RPMI7951 (cell line): ENCODE measurements at places on chromosomes 2 and 18. TPM values are rescaled to one million over a fixed set of nuclear protein-coding genes. Genes with fewer than 3 reads are reported as not detected.
A peak's percentile ranks its signal among the peaks of the same experiment; 100 is the strongest.

DNA sequence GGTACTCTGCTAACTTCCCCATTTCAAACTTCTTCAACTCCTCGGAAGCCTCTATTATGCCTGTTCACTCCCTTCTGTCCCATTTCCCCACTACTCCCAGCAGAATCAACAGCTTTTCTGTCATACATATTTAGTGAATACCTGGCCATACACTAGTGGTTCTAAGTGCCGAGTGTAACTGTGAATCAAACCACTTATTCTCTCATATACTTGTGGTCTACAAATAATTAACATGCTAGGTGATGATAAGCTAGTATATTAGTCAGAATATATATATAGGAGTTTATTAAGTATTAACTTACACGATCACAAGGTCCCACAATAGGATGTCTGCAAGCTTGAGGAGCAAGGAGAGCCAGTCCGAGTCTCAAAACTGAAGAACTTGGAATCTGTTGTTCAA lies 150.7 kb downstream of the CCDC102B start:
- no peak for DNase-seq

GRCh38 chr18:47558110-47558750 lies 306.8 kb upstream of the SKOR2 start:
- DNase-seq, result no peak

DNA sequence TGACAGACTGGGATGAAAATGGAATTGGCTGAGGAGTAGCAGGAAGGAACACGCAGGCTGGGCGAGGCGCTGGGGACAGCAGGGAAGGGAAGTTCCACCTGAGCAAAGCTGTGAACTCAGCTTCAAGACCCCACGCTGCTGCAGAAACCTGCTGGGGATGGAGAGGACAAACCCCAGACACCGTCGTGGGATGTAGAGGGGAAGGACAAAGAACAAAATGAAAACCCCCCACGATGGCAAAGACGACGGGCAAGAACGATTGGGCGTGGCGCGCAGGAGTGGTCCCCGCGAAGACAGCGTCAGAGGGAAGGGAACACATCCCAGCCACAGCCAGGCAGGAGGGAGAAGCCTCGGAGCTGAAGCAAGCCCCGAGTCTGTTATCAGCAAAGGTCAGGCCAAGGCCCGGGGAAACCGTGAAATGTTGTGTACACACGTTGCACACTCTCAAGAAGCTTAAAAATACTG lies 222.9 kb downstream of the NDUFA10 start:
- no peak for DNase-seq

- DNase-seq, result no peak
Observed at GRCh38 chr18:11566236-11566965, 43.0 kb upstream of the SLC35G4 start.

- no peak for DNase-seq
Observed at GRCh38 chr2:76749858-76750257, 772.3 kb downstream of the LRRTM4 start.

DNA sequence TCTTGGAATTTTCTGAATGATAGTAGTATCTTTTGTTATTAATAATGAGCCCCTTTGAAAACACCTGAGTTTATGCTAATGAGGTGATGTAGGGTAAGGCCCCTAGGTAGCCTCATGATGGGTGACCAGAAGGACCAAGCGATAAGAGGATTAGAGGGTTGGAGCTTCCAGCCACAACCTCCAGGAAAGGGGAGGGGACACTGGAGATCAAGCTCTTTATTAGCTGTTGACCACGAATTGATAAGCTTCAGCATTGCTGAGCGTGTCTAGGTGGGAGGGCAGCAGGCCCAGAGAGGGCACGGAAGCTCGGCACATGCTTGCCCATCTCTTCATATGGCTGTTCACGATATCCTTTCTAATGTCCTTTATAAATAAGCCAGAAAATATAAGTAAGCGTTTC lies 39.0 kb downstream of the KIAA2012 start:
- no peak for DNase-seq

- DNase-seq, result no peak
Observed at GRCh38 chr2:168697668-168698121, 104.7 kb upstream of the NOSTRIN start.

DNA sequence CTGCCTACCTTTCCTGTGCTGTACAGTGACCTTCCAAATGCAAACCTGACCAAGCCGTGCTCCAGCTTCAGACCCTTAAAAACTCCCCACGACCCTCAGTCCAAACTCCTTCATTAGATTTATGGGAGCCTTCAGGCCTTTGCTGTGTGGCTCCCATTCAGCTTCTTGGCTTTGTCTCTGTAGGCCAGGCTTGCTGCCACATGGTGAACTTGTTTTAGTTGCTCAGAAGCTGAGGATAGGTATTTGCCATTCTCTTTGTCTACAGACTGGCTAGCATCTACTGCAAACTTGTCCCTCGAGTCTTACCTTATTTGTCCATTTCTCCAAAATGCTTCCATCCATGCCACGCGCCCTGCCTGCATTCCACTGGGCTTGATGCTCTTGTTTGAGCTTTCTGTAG lies 49.1 kb downstream of the SOX11 start:
- no peak for DNase-seq

- DNase-seq, result no peak
Observed at GRCh38 chr2:146986161-146986560, 858.7 kb upstream of the ACVR2A start.

GRCh38 chr2:207240649-207241048 lies 74.9 kb upstream of the KLF7 start:
- DNase-seq, result peak; percentile 49

GRCh38 chr2:32402091-32402490 lies 45.3 kb downstream of the BIRC6 start:
- DNase-seq, result no peak

GRCh38 chr2:173584676-173585458 lies 230.2 kb downstream of the CDCA7 start:
- DNase-seq, result peak; percentile 53

GRCh38 chr2:133130548-133131246 lies 437.6 kb downstream of the NCKAP5 start:
- DNase-seq, result peak; percentile 33

DNA sequence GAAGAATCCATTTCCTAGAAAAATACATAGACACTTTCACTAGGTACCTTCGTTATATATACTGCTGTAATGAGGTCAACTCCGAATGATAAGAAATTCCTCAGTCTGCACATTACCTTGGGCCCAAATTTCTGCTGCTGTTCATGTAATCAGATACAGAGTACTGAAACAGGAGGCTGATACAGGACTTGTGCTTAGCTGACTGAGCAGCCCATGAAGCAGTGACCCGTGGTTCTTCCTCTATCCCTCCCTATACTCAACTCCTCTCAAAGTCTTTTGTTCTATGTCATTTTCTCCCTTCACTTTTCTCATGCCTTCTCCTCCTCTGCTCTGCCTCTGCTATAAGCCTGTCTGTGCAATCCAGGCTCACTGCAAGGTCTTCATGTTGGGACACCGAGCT lies 57.5 kb upstream of the ST8SIA5 start:
- DNase-seq, result no peak

DNA sequence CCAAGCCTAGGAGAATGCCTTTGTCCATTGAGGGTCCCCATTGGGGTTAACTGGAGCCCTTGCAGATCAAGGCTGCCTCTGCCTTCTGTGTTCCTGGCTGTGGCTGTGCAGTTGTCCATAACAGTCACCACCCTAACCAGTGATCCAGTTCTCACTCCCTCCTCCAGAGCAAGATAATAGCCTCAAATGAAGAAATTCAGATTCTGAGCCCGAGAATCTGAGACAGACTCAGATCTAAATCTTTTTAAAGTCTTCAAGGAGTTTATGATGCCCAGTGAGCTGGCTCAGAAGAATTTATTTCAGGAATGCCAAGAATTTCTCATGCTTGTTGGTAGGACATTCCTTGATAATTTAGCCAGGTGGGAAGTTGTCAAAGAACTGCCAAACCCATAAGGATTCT lies 44.3 kb upstream of the RAB6C start:
- peak; percentile 22 for DNase-seq

DNA sequence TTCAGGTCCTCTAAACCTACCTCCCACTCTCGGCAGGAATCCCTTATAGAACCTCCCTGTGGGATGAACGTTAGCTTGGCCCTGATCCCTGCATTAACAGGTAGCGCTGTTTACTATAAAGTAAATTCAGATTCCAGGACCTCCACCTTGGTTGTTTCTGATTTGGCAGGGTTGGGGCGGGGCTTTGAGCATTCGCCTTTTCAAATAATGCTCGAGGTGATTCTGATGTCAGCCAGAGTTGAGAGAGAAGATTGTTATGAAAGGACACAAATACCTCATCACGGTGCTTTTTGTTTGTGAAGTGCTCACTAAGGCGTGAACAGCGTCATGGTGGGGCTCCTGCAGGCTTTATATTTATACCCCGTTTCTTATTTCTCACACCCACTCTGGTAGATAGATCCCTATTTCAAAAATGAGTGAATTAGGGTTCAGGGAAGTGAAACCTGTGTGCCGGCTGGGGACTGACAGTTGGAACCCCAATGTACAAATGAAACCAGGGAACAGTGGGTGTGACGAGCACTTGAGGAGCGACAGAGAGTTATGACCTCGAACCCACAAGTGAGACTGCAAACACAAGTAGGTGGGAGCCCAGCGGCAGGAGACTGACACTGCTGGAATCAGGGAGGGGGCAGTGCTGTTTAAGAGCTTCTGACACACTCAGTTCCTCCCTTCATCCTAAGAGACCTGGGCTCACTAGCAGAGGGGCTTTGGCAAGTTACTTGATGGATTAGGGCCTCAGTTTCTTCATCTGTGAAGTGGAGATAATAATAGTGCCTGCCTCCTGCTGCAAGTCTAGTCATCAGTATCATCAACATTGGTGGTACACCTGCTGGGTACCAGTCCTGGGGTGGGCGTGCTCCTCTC lies 14.2 kb upstream of the CXCR4 start:
- DNase-seq, result no peak

DNA sequence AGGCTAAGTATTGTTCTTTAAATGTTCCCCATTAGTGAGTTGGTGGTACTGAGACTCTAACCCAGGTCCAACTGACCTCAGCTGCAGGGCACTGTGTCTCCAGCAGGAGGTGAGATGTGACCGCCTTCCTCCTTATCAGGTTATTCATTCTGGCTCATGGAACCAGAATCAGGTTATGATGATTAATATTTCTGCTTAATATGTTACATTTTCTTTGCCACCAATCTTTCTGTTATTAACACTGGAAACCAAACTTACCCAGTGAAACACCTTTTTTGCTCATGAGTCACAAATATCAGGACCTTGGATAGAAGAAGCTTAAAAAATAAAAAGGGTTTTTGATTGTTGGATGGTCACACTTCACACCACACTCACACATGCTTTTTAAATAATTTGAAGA lies 85.4 kb downstream of the DPP4 start:
- no peak for DNase-seq

GRCh38 chr2:150425121-150425955 lies 62.1 kb downstream of the RND3 start:
- DNase-seq, result no peak

DNA sequence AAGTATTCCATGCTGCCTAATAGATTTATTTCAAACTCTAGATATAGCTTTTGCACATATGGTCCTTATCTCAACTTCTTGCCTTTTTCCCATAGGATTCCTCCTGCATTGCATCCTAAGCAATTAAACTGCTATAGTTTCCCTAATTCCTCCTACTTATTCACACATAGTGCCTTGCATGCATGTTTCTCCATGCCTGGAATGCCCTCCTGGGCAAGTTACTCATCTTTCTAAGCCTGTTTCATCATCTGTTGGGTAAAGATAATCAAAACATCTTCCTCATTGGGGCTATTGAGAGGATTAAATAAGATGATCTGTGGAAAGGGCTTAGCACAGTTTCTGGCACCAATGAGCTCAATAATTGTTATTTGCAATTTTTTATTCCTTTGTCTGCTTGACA lies 726.5 kb downstream of the SLC4A3 start:
- DNase-seq, result no peak

DNA sequence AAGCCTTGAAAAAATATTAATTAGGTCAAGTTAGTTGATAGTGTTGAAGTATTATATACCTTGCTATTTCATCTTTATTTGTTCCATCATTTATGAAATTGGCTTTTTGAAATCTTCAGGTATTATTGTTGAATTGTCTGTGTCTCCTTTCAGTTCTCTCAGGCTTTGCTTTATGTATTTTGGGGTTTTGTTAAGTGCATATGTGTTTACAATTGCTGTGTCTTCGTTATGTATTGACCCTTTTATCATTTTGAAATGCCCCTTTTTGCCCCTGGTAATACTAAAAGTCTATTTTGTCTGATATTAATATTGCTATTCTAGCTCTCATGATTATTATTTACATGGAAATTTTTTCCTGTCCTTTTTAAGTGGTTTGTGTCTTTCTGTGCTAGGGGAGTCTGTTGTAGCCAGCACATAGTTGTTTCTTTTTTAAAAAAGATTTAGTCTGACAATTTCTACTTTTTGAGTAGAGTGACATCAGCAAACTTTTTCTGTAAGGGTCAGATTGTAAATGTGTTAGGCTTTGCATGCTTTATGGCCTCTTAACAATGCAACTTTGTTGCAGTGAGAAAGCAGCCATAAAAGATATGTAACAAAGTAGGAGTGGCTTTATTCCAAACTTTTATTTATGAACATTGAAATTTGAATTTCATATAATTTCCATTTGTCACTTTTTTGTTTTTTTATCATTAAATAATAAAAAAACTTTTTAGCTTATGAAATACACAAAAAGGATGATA lies 19.9 kb downstream of the SOCS6 start:
- no peak for DNase-seq

DNA sequence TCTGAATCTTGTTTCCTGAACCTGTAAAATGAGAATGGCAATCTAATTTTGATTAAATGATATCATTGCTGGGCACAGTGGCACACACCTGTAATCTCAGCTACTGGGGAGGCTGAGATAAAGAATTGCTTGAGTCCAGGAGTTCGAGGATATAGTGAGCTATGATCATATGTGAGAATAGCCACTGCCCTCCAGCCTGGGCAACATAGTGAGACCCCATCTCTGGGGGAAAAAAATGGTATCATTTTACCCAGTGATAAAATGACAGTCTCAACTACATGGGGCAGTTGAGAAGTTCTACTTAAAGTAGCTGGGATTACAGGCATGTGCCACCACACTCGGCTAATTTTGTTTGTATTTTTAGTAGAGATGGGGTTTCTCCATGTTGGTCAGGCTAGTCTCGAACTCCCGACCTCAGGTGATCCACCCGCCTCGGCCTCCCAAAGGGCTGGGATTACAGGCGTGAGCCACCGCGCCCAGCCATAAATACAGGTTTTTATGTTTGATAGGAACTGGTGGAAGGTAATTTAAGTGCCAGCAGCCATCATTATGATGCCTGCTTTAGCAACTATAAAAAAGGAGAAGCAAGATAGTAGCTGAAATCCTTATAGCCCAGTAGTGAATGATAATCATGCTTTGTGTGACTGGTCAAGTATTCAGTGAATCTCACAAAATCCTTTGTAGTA lies 17.0 kb downstream of the BZW1 start:
- no peak for DNase-seq

GRCh38 chr2:177429688-177430325 lies 37.2 kb downstream of the AGPS start:
- DNase-seq, result peak; percentile 98

The LYG2 gene
- not detected in 2 replicates for total RNA-seq

The KATNAL2 gene
- total RNA-seq, result 4.3 and 5.8 TPM in 2 replicates

The UGT1A8 gene
- total RNA-seq, result not detected in 2 replicates

The ECEL1 gene
- total RNA-seq, result not detected in 2 replicates

The UCN gene
- total RNA-seq, result 0.48 and 2.1 TPM in 2 replicates

The KLHL30 gene
- not detected in 2 replicates for total RNA-seq

The MATN3 gene
- total RNA-seq, result 5.3 and 6.0 TPM in 2 replicates

The CDH2 gene
- total RNA-seq, result 35.8 and 43.7 TPM in 2 replicates

The SLC19A3 gene
- total RNA-seq, result not detected in 2 replicates

The SAG gene
- 0.12 TPM in 1 of 2 replicates, not detected in the other for total RNA-seq
